SHP77 (cell line): ENCODE measurements at places on chromosomes 12 and 14.
A peak's percentile ranks its signal among the peaks of the same experiment; 100 is the strongest.

DNA sequence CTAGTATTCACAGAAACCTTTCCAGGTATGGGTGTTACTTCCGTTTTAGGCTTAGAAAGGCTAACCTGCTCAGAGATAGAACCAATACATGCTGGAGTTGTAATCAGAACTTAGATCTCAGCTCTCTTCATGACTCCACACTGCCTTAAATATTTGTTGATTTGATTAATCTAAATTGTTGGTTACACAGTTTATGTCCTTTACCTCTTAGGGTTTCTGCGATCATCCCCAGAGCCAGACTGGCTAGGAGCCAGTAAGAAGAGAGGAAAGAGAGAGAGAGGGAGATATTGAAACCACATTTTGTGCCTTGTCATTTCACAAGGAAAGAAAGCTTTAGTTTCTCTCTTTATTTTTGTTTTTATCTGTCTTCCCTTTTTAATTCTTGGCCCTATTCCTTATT lies 16.8 kb upstream of the MGP start:
- DNase-seq: no peak

DNA sequence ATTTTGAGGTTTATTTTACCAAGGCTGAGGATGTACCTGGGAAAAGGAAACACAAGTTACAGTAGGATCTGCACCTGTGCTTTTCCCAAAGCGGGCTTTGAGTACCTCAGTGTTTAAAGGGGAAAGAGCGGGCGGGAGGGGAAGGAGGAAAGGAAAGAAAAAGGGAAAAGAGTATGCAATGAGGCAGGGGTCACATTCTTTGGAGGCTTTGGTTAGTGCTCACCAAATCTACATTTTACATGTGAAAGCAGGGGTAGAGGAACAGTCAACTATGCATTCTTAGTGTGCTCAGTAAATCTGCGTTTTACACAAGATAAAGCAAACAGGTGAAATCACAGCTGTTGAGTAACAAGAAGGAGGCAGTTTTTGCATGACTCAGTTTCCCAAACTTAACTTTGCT lies 242.2 kb downstream of the TMEM132C start:
- DNase-seq: no peak

DNA sequence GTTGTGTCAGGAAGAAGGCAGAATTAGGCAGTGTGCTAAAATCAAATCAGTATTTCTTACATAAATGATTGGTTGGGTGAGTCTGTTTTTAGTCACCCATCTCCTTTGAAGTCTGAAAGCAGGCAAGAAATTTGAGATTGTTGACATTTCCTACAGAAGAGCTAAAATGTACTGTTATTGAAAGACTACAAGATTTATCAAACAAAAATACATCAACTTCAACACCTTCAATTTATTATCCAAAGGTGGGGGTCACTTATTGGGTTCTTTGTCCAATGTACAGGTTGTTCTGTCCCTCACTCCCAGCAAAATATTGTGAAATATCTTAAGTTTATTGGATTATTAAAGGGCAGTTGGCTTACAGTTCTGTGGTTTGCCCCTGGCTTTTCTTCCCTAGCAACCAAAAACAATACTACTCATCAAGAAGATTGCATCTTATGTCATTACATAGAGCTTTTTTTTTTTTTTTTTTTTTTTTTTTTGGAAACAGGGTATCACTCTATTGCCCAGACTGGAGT lies 20.6 kb upstream of the PKP2 start:
- DNase-seq: no peak

GRCh38 chr12:47271800-47272239 lies 192.1 kb upstream of the AMIGO2 start:
- DNase-seq: no peak

DNA sequence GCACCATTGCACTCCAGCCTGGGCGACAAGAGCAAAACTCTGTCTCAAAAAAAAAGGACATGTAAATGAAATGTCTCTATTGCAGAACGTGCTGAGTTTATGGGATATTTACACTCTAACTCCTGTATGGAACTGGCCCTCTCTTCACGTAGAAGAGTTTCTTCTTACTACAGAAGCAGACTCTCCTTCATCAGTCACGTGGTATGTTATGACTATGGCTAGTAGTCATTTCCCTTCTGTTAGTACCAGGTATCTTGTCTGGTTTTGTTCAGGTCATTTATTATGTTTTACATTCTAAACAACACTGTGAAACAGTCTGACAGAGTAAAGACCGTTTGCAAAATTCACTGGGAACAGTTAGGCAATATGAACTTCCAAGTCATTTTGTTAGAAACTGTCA lies 20.3 kb downstream of the KNTC1 start:
- DNase-seq: no peak

DNA sequence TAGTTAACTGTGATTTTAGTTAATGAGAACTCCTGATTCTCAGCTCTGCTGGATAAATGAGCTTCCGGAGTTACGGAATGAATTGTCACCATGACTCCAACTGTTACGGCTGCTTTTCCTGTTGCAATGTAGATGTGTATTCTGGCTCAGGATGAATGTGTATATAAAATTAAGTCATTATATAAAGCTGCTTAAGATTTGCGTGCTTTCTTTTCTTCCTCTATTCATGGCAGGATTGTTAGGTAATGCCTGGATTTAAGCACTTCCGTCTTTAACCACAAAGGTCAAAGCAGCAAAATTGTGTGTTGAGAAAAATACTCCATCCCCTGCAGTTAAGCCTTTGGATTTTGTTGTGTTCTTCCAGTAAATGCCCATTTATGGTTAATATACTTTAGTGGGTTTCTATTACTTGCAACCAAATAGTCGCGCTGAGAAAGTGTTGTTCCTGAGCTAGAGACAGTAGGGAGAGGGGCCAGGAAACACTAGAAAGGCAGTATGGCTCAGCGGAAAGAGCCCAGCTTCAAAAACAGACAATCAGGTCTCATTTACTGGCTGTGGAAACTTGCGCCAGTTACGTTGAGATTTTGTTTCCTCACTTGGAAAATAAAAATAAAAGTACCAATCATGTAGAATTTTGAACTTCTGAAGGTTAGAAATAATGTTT lies 9.4 kb upstream of the CCDC175 start:
- no peak for DNase-seq

DNA sequence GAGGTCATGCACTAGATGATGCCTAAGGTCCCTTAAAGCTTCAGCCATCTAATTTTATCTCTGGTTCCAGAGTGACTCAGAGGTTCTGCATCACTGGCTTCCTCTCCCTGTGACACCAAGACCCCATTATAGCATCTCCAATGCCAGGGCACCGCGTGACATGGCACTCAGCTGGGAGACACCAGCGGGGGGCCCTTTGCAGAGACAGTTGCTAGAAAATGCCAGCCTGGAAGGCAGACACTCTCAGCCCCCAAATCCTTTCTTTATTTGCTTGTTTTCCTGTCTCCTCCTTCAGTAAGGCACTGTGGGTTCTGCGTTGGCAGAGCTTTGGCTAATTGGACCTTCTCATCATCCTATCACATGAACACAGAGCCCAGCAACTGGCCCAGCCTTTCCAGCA lies 123.5 kb upstream of the VRK1 start:
- no peak for DNase-seq

GRCh38 chr14:100823413-100824080 lies 2.4 kb upstream of the MEG3 start:
- DNase-seq: no peak

DNA sequence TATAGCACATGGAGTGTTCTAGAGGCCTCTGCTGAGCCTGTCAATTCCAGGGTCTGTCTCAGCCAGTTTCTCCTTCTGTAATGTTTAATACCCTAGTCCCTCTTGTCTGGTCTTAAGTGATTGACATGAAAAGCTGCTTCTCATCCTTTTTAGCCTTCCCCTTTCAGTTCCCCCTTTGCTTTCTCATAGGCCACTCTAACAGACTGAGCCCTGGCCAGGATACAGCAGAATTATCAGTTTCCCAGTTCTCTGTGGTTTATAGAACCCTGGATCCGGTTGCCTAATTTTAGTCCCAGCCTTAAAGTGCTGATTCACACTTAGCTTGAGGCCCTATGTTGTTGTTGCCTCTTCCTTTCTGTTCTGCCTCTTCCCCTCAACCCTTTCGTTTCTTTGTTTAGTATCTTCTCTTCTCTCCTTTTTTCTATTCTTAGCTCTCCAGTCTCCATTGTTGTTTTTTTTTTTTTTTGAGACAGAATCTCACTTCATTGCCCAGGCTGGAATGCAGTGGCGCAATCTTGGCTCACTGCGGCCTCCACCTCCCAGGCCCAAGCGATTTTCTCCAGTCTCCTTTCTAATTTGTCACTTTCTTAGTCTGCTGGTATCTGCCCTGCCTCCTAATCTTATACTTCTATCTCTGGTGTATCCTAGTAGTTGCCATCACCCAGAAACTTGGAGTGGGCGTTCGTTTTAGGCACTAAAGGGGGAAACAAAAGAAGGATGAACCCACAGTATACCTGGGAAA lies 2.9 kb upstream of the BIN2 start:
- DNase-seq: no peak

- no peak for DNase-seq
These were observed 1599.6 kb upstream of the TMEM132C start for GRCh38 chr12:126667339-126667738.

DNA sequence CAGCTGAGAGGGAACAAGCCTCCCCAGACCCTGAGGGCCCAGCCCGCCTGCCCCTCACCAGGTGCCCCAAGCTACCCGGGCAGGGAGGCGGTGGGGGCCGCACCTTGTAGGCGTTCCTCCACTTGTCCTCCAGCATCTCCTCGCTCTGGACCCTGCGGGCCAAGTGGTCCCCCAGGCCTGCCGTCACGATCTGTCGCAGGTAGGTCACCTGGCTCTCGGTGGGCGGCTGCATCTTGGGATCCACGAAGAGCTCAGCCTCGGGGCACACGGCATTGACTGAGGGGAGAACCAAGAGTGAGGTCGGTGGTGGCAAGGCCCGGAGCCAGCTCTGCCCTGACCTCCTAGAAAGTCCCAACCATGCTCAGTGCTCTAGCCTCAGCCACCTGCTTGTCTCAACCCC lies 36.6 kb downstream of the DHX37 start:
- no peak for DNase-seq

- peak; percentile 48 for DNase-seq
These were observed 398.7 kb downstream of the SOX5 start for GRCh38 chr12:23550753-23551152.

- DNase-seq: no peak
These were observed 34.1 kb downstream of the AP5M1 start for GRCh38 chr14:57302883-57303282.

GRCh38 chr12:4817880-4818279 lies 91.8 kb upstream of the KCNA1 start:
- DNase-seq: no peak

GRCh38 chr14:45610318-45610717 lies 357.3 kb upstream of the MIS18BP1 start:
- DNase-seq: peak; percentile 26

- peak; percentile 16 for DNase-seq
These were observed 27.7 kb downstream of the CLMN start for GRCh38 chr14:95291859-95292542.

GRCh38 chr12:31876568-31877424 lies 82.4 kb upstream of the RESF1 start:
- DNase-seq: no peak

DNA sequence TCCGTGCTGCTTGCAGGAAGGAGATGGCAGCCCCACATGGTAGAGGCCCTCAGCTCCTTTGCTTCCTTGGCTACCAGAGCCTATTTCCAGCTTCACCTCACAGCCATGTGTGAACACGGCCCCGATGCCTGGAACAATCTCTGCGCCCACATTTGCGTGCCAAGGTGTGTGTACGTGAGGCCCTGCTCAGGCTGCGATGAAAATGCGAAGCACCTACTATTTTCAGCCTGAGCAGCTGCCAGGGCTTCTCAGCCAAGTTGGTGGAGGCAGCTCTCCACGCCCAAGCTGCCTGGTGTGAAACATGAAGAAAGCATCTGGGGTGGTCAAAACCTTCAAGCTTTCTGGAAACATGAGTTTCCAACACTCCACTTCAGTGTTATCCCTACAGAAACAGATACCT lies 177.8 kb upstream of the EGLN3 start:
- DNase-seq: no peak

DNA sequence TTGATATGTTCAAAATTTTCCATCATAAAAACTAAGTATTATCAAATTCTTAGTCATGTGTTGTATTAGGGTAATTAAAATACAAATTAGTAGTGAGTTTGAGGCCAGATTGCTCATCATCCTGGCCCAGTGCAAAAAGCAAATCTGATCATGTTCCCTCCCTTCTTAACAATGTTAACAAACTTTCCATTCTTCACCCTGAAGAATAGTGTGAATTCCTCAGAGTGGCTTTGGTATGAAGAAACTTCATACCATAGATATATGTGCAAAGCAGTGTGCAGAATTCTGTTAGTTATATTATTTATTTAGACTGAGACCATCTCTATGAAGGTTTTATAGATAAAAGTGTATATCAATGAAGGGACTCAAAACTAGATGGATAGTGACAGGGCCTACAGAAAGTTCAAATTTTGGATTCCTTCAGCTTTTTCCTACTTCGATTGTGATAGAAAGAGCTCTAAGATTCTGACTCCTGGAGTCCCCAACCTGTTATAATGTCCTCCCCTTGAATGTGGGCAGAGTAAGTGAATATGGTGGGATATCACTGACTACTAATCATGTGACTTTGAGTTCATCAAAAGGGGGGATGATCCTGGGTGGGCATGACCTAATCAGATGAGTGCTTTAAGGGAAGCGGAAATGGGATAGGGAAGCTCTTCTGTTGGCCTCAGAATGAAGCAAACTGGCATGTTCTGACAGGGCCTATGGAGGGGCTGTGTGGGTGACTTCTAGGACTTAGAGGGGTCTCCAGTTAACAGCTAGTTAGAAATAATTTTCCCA lies 271.4 kb downstream of the BTG1 start:
- DNase-seq: no peak

GRCh38 chr12:4607056-4607455 lies 41.8 kb downstream of the AKAP3 start:
- no peak for DNase-seq

DNA sequence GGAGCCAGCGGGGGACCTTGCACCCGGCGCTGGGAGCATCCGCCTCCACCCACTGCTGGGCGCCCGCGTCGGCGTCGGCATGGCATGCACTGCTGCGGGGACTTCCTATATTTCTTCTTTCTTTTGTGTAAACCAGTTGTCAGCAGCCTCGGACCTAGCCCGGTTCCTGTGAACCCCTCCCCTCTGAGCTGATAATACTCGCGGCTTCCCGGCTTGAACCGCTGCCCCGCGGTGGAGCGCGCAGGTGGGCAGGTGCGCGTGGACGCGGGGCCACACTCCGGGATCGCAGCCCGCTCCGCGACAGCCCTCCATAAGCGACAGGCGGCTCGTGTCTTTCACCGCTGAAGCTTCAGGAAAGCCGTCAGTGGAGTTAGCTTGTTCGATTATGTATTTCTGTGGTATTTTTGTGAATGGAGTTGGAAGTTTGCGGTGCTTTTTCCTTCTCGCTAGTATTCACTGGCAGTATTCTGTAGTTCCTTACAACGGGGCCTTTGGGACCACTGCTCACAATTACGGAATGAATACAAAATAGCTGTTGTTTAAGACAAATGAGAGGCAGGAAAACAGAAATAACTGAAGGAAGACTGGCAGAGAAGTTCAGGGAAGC lies 870 bp downstream of the BMAL2 start:
- DNase-seq: peak; percentile 12

GRCh38 chr12:94829552-94829951 lies 173.9 kb downstream of the NDUFA12 start:
- DNase-seq: no peak

DNA sequence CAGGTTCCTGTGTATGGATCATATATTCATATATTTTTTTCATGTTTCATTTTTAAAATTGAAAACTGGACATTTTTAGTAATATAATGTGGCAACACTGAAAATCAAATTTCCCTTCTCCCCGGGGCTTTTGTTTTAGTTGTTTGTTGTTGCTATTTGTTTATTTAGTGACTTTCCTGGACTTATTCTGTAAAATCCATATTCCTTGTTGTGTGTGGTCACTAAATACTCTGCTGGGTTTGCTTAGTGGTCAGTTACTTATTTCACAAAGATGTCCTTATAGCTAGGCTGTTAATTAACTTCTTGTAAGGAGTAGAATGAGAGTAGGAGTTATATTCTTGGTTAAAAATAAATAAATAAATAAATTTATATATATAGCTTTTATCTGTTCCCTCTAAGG lies 121.6 kb upstream of the MED13L start:
- no peak for DNase-seq
